ENCODE measurements at places on chromosomes 2 and 18. TPM values are rescaled to one million over a fixed set of nuclear protein-coding genes. Genes with fewer than 3 reads are reported as not detected.

GRCh38 chr18:48885266-48885923, 65.4 kb downstream of the SMAD7 start:
- no peak for DNase-seq

Gene RNF152
- 7.5 TPM for total RNA-seq

Gene MREG
- total RNA-seq = 10.4 TPM

GRCh38 chr18:75183973-75184493, 24.9 kb downstream of the PTGR3 start:
- no peak for DNase-seq

Gene GFPT1
- total RNA-seq = 30.0 TPM

DNA sequence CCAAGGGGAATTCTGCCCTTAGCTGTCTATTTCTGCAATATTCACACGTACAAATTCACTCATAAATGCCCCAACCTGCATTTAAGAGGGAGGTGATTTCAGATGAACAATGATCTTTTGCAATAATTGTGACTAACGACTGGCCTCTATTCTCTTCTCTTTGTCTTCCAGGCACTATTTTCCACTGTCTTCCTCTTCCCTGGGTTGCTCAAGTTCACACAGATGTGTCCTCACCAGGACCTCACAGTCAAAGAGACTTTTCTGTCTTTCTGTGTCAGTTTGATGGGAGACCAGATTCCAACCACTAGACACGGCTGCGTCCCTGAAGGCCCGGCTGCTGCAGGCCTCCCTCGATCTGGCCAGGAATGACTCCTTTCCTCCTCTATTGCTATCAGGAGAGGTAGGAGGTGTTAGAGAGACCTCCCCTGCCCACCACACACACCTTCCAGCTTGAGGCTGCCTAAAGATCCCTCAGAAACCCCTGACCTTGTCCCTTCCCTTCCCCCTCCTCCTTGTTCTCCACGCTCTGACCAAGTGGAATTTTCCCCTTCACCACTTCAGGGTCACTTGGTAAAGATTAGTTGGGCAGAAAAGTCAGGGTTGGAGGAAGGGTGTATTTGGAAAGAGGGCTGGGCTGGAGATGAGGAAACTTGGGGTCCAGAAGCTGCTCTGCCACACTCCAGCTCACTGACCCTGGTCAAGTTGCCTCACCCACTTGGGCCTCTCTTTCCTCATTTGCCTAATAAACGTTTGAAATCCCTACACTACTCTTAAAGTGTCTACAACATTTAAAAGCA, 109.2 kb upstream of the COPS8 start:
- no peak for DNase-seq

Gene ITGA4
- 75.6 TPM for total RNA-seq

- DNase-seq = no peak
Measured at GRCh38 chr2:178666458-178666857, 140.8 kb downstream of the TTN start.

DNA sequence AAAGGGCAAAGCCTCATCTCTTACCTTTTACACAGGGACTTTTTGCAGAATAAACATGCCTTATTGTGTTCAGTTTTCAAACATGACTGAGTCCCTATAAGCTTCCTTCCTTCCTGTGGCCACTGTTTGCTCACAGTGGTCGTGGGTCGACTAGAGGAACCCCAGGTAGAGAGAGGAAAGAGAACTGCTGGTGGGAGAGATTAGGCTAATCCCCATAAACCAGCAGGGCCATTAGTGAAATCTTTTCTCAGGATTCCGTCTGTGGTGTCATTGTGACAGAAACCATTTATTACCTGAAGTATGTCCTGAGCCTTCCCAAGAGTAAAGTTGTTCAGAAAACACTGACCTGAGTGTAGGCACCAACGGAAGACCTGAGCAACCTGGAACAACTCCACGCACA, 21.3 kb upstream of the BOD1L2 start:
- DNase-seq = no peak

- DNase-seq = no peak
Measured at GRCh38 chr2:162773352-162773751, 65.2 kb downstream of the KCNH7 start.

- DNase-seq = no peak
Measured at GRCh38 chr2:31467426-31467825, 52.9 kb upstream of the XDH start.

GRCh38 chr2:159226608-159227385, 59.7 kb downstream of the WDSUB1 start:
- no peak for DNase-seq
